ENCODE measurements at places on chromosomes 5 and 9. TPM values are rescaled to one million over a fixed set of nuclear protein-coding genes. Genes with fewer than 3 reads are reported as not detected.

The C8G gene
- not detected for total RNA-seq

GRCh38 chr5:151180291-151180690 is 22.7 kb upstream of the ANXA6 start:
- no peak overlapping the region for H3K27ac ChIP-seq
- no peak for DNase-seq
- H3K4me3 ChIP-seq, result no peak overlapping the region
- H3K27me3 ChIP-seq, result no peaks in the 10 kb centered on the region

DNA sequence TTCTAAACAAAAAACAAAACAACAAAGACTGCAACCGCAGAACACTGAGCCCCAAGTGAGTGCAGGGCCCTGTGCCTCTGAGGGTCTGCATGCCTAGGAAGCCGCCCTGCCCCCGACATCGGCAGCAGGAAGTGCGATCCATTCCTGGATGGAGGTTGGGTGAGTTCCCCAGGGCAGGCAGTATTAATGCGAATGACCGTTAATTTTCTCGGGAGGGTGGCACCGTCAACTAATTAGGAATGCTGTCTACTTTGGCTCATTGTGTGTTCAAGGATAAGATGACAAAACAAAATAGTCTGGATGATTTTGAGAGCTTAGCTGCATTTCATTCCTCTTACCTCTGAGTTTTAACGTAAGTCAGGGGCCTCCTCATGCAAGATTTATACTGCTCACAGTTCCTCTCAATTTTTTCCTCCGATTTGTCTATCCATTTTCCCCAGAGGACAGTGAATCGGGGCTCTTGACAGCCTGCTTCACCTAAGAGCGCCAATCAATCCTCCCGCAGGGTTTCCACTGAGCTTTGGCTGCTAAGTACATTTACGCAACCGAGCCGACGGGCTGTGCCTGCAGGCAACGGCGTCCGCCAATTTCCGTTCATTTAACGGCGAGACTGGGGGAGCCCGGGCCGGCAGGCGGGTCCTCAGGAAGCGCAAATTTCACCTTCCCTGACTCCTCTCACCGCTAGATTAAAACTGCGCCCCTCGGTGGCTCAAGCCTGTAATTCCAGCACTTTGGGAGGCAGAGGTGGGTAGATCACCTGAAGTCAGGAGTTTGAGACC is 2.9 kb upstream of the NXNL2 start:
- H3K27me3 ChIP-seq, result no peaks in the 10 kb centered on the region
- H3K4me1 ChIP-seq, result peaks cover 16% of the 10 kb centered on the region
- no peak overlapping the region for H3K27ac ChIP-seq
- H3K36me3 ChIP-seq, result no peaks in the 10 kb centered on the region

- DNase-seq, result no peak
- no peak overlapping the region for H3K27ac ChIP-seq
- peaks cover 14% of the 10 kb centered on the region for H3K4me1 ChIP-seq
- H3K27me3 ChIP-seq, result no peaks in the 10 kb centered on the region
- H3K36me3 ChIP-seq, result no peaks in the 10 kb centered on the region
Observed at GRCh38 chr5:93300309-93300923, 280.6 kb downstream of the NR2F1-AS1 start.

- H3K4me1 ChIP-seq, result peaks cover 6% of the 10 kb centered on the region
- DNase-seq, result no peak
- no peak overlapping the region for H3K4me3 ChIP-seq
- no peaks in the 10 kb centered on the region for H3K36me3 ChIP-seq
Observed at GRCh38 chr9:82513976-82514735, 525.6 kb downstream of the SPATA31D1 start.

- DNase-seq, result no peak
- H3K4me3 ChIP-seq, result no peak overlapping the region
- H3K27ac ChIP-seq, result no peak overlapping the region
- no peaks in the 10 kb centered on the region for H3K27me3 ChIP-seq
- H3K4me1 ChIP-seq, result no peaks in the 10 kb centered on the region
Observed at GRCh38 chr5:178338126-178338749, 105.6 kb upstream of the PHYKPL start.

The CARTPT gene
- total RNA-seq, result not detected

DNA sequence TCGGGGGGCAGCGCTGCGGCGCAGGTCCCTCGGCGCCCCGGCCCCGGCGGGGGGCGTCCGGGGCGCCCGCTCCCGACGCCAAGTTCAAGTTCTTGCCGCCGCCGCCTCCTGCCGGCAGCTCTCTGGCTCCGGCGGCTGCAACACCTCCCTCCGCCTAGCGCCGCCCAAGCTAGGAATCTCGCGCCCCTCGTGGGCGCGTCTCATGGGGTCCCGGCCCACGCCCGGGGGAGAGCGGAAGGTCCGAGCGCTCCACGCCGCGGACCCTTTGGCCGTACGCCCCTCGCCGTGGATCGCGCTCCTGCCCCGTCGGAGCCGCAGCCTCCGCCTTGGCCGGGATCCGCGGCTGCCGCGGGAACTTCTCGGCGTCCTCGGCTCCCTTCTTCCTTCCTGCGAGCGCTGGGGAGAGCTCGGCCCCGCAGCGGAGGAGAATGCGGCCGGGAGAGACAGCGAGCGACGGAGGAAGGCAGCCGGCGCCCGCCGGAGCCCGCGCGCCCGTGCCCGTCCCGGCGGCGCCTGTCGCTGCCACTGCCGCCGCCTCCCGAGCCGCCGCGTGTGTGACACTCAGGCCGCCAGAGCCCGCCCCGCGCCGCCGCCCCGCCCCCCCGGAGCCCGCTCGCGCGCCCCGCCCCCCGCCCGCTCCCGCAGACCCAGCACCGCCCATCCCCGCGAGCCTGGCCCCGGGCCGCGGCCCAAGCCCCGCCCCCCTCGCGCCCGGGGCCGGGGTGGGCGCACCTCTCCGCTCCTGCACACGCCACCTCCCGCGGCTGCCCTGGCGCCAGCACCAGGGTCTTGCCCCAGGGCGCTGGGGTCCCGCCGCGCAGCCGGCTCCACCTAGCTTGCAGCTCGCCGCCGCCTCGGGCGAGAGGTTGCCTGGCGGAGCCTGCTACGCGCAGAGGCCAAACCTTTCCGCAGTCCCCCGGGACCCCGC is at the start of gene SHB:
Gene SHB (minus strand): TSS at position 527 of the 928 bp plus-strand sequence. CDS start 582 bp downstream, outside the sequence.
- H3K36me3 ChIP-seq, result no peaks in the 10 kb centered on the region
- H3K27me3 ChIP-seq, result no peaks in the 10 kb centered on the region
- H3K27ac ChIP-seq, result peak within 1 kb of the TSS; percentile 96
- DNase-seq, result peak; percentile 76

DNA sequence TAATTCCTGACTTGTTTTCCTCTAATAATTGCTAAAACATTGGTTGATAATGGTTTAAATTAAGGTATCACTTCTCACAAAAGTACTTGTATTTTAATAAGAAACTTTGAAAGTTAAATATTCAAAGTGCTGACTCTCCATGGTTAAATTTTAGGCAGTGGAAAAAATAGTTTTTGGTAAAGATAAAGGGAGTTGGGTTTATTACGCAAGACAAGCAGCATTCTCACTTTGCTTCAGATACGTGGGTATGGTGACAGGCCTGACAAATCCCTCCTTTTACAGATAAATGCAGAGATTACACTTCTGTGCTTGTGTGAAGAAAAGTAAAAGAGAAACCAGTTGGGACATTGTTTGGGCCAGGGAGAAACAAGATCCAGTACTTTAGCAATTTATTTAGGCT is 14.5 kb upstream of the FAM170A start:
- no peaks in the 10 kb centered on the region for H3K4me1 ChIP-seq
- no peaks in the 10 kb centered on the region for H3K36me3 ChIP-seq
- H3K4me3 ChIP-seq, result no peak overlapping the region
- no peak overlapping the region for H3K27ac ChIP-seq

GRCh38 chr5:142685418-142686209 is at the start of gene FGF1:
FGF1 (minus strand) TSS chr5:142686090; CDS start chr5:142614127, 71,963 bp downstream.
- peak within 1 kb of the TSS; percentile 47 for H3K27ac ChIP-seq
- DNase-seq, result no peak
- H3K36me3 ChIP-seq, result no peaks in the 10 kb centered on the region

The COL15A1 gene
- total RNA-seq, result 8.9 TPM

The ISL1 gene
- total RNA-seq, result 0.51 TPM

The CTXN3 gene
- total RNA-seq, result not detected

GRCh38 chr5:40939753-40940152 is 30.5 kb downstream of the C7 start:
- no peaks in the 10 kb centered on the region for H3K27me3 ChIP-seq
- H3K4me3 ChIP-seq, result no peak overlapping the region
- no peak for DNase-seq

The SLC6A7 gene
- not detected for total RNA-seq

DNA sequence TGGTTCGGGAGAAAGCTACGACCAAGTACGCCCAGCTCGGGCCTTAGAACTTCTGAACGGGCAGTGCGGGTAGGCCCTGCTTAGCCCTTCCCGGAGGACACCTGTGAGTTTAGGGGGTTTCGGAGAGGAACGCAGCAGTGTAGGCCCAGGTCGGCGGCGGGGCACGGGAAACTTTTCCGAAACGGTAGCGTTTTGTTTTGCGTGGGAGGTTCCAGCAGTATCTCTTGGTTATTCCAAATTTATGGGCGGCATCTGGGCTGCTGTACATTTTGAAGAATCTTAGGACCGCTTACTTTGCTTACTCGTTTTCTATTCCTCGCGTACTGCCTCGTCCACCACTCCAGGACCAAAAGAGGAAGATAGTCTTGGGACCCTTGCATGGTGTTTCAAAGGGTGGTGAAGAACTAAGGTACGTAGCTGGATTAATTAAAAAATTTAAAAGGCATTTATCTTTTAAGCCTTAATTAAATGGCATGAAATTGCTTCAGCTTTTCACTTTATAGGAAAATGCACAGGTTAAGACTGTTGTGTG is 492 bp downstream of the TENT2 start:
- H3K27ac ChIP-seq, result peak overlapping the region; percentile 96
- peaks cover 3% of the 10 kb centered on the region for H3K4me1 ChIP-seq
- H3K4me3 ChIP-seq, result peak overlapping the region; percentile 69
- DNase-seq, result no peak
- no peaks in the 10 kb centered on the region for H3K27me3 ChIP-seq
- peaks cover 11% of the 10 kb centered on the region for H3K36me3 ChIP-seq

The IFNK gene
- not detected for total RNA-seq

DNA sequence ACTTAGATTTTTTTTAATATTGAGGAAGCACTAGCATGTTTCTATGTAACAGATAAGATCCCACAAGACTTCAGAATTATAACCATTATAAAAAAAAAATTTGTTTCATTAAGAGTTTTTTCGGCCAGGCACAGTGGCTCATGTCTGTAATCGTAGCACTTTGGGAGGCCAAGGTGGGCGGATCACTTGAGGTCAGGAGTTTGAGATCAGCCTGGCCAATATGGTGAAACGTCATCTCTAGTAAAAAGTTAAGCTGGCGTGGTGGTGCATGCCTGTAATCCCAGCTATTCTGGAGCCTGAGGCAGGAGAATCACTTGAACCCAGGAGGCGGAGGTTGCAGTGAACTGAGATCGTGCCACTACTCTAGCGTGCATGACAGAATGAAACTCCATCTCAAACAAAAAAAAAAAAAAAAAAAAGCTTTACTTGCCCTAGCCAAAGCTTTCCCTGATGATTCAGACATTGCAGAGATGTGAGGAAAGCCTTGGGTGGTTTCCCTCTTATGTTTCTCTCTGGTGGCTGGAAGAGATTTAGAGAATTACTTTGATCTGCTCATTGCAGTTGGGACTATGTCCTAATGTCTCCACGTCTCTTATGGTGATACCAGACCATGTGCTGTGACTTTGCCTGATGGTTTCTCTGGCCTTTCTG is 65.4 kb downstream of the EGFLAM start:
- no peak overlapping the region for H3K27ac ChIP-seq
- H3K4me3 ChIP-seq, result no peak overlapping the region
- DNase-seq, result no peak
- no peaks in the 10 kb centered on the region for H3K36me3 ChIP-seq
- H3K4me1 ChIP-seq, result no peaks in the 10 kb centered on the region

DNA sequence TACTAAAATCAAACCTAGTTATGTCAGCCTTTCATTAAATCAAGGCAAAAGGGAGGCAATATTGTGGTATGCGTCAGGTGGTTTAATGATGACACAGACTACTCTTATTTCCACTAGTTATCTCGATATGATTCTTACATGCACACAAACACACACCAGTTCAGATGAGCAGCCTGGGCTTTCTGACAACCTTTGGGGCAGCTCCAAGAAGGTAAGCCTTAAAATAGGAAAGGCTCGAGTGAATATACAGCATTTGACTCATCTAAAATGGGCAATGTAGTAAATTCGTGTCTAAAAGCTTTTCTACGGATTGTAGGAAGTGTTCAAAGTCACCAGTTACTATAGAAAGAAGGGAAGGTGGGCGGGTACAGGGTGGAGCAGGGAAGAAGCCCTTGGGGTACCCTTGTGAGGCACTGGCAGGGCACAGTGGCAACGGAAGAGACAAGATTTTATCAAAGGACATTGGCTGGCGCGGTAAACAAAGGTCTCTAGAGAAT is 1.9 kb downstream of the ANKH start:
- H3K4me1 ChIP-seq, result peaks cover 11% of the 10 kb centered on the region
- H3K27me3 ChIP-seq, result peaks cover 25% of the 10 kb centered on the region
- peak overlapping the region; percentile 82 for H3K27ac ChIP-seq
- no peak overlapping the region for H3K4me3 ChIP-seq
- H3K36me3 ChIP-seq, result no peaks in the 10 kb centered on the region

Data from lung (tissue), 17 donors.